GM12864 (cell line): ENCODE measurements at places on chromosomes 7 and 10.

GRCh38 chr10:101487399-101487798, 100.7 kb downstream of the POLL start:
- DNase-seq = no peak

DNA sequence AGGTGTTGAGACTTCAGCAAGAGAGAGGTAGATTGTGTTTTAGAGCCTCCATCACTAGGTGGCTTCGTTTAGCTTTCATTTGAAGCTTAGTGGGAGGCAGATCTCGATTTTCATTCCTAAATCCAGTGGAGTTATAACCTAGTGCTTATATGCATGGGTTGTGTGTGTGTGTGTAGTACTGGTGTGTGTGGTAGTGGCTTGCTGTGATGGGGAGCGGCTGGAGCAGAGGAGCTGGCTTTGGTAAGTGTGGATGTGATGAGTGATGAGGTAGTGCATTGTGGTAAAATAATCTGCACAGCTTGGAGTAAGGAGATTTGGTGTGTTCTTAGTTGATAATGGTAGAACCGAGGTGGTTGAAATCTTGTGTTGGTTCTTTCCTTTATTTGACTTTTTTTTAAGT, 43.2 kb downstream of the AP3M1 start:
- no peak for DNase-seq

DNA sequence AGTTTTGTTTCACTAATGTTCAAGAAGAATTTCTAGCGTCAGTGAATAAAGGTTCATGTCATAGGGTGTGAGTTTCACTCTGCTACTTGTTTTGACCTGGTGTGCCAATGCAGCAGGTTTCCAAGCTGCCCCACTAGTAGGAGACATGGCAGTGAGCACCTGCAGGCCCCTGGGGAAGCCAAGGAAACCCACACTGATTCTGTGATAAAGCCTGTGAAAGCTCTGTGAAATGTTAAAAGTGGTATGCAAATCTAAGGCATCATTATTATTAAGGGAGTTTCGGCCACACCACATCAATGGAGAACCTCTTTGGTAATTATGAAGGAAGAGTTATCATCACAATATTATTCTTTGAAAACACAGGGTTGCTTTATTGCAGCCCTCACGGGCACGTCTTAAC, 46.4 kb downstream of the ABCB5 start:
- no peak for DNase-seq

- DNase-seq = no peak
These were observed 234.2 kb upstream of the LRRN3 start for GRCh38 chr7:110856704-110857103.

- DNase-seq = no peak
These were observed 25.6 kb downstream of the RNF216 start for GRCh38 chr7:5755704-5756504.

- no peak for DNase-seq
These were observed 7.6 kb downstream of the AKR1D1 start for GRCh38 chr7:138083859-138084258.
